Stimulated activated CD4-positive, alpha-beta T cell treated with anti-CD3 and anti-CD28 coated beads, Interleukin-2, amount 100 ng/mL, for 24 hours (primary cell): ENCODE measurements at places on chromosomes 2 and 18.

DNA sequence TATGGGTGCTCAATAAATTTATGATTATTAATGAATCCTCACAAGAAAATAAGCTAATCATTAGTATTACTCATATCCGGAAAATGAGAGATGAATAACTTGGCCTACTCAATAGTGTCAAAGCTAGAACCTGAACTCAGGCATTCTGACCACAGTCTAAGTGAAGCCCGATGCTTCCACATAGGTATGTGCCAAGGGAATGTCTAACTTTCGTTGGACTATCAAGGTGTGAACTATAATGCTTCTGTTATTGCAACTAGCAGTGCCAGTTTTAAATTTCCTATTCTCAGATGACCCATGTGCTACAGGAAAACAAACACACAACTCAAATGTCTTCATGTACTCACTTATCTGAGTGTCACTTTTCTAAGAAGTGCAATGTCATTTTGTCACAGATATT is 1.8 kb downstream of the BARD1 start:
- no peak for DNase-seq

- no peak for DNase-seq
These were observed 44.3 kb upstream of the TCF7L1 start for GRCh38 chr2:85088921-85089320.

- DNase-seq = no peak
These were observed 48.2 kb downstream of the PLA2R1 start for GRCh38 chr2:160014227-160014626.

- no peak for DNase-seq
These were observed 28.0 kb downstream of the INO80C start for GRCh38 chr18:35469725-35470124.

GRCh38 chr2:195560209-195560895 is 96.7 kb upstream of the SLC39A10 start:
- no peak for DNase-seq

GRCh38 chr2:5969303-5969702 is 277.1 kb downstream of the SOX11 start:
- no peak for DNase-seq

GRCh38 chr2:207291625-207292252 is 126.0 kb upstream of the KLF7 start:
- no peak for DNase-seq

DNA sequence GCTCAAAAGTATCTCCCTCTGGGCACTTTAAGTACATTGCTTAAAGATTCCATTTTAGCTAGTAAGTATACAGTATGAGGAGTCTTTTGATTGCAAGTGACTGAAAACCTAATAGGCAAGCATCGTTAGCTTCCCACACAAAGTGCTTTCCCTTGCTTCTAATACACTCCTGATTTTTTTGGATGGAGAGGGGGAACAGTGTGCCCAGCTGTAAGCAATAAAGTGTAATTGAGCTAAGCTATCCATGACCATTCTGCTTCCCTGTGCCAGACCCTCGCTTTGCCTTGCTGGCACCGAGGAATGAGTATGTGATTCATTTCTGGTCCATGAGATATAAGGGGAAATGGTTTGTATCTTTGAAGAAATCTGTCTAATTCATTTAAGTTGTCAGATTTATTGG is 3.8 kb upstream of the ZNF24 start:
- no peak for DNase-seq

DNA sequence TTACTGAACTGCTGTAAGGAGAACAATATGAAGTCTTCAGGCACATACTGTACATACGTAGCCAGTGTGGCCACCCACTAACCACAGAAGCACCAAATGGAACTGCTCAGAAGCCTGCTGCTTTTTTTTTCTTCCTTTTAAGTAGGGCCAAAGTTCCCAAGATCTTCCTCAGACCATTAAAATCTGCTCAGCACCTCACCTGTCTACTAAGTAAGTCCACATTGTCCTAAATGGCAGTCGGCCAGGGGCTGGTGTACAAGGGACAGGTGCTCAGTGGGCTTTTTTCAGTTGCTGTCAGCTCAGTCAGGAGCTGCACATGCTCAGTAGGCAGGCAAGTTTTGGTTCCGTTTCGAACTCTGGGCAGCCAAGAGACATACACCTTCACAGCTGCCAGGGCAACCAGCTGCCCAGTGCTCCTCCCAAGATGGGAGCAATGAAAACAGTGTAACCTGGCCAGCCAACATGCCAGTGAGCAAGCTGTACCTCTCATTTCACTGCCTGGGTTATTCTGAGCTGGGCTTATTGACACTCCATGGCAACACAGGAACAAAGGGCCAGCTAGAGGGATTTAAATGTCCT is 86.1 kb downstream of the ACVR1 start:
- DNase-seq = no peak

- DNase-seq = no peak
These were observed 65.2 kb upstream of the RNF152 start for GRCh38 chr18:61957801-61958516.

DNA sequence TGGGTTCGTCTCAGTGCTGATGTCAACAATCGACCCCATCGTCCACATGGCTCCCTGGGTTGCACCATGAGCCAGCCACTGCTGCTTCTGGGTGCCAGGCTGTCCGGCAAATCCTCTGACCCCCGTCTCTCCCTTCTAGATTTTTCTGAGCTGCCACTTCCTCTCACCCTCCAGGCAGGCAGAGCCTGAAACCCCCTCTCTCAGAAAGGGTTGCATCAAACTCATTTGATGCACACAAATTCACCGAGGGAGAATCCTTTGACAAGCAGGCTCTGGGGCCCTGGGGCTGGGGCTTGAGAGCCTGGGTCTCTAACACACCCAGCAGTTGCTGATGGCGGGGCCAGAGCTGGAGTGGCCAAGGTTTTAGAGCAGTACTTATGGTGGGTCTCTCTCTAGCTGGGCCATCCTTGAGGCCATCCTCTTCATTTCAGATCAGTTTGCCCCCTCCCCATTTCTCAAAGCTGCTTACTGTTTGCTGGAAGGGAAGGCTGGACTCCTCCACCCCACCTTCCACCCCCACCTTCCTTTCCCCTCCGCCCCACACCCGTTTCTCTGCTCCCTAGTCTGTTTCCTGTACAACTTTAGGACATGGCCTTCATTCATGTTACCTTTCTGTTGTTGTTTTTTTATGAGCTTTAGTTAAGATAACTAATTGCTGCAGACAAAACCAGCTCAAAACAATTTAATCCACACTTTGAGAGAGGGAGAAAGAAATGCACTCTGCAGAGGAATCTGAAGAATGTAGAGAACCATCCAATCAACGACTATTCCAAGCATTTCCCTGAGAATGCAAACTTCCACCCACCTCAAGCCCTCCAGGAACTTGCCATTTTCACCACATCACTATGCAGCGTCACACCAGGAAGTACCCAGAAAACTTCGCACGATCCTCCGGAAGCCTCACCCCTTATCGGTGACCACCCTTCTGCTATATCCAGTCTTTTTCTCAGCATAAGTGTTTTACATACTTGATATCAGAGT is 69.5 kb downstream of the ARL4C start:
- no peak for DNase-seq

DNA sequence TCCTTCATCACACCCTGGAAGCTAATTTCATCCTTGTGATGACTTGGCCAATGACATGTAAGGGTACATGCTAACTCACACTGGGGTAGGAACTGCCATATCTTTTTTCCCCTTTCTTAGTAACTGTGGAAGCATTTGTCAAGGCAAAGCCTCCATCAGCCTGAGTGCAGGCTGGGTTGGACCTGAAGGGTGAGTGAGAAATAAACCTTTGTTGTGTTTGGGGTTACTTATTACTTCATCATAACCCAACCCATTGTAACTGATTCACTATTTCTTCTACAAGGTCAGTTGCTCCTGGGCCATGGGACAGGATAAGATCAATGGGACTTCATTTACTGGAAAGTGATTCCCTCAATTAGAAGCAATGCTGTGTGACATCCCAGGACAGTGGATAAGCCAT is 108.4 kb downstream of the COL6A3 start:
- no peak for DNase-seq

GRCh38 chr2:218419630-218420216 is 800 bp downstream of the VIL1 start:
- DNase-seq = no peak

DNA sequence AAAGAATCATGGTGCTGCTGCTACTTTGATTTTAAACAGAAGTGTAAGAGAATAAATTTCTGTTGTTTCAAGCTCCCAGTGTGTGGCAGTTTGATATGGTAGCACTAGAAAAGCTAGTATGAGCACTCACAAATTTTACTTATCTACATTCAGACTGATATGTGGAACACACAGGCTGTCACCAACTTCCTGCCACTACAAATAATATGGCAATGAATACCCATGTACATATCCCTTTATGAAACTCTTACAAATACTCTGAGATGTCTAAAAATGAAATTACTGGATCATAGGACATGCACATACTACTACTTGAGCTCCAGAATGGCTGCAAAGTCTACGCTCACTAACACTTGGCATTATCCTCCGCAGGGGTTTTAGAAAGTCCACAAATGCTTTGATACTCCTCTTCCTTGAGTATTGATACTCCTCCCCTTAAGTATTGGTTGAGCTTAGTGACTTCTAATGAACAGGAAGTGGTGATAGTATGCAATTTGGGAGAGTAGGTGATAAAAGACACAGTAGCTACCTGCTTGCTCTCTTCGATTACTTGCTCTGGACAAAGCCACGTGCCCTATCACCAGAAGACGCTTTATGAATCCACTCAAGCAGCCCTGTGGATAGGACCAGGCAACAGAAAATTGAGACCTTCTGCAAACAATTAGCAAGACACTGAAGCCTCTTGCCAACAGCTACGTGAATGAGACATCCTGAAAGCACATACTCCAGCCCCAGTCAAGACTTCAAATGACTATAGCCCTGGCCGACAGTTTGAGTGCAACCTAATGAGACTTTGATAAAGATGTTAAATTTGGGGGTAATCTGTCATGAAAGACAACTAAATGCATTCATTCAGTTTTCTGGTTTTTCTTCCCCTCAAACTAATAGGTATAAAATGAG is 35.4 kb downstream of the FBXO11 start:
- DNase-seq = no peak

DNA sequence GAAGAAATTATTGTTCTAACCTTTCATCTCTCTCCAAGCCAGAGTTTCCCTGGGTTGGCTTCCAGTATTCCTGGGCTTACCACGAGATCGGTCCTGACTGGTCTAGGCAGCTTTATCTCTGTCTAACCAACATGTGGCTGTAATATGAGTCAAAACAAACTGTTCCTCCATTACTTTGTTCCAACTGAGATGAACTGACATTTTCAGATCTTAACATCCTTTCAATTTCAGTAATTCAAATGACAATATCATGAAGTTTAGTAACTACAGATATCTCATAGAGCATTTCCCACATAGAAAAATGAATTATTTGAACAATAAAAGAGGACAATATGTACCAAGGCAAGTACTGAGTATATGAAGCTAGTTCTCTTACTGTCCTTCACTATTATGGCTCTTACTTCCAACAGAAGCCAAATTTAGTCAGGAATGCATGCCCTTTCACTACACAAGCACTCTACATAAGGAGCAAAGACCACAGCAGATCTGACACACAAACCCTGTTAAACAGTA is 15.5 kb downstream of the SLC25A12 start:
- no peak for DNase-seq

DNA sequence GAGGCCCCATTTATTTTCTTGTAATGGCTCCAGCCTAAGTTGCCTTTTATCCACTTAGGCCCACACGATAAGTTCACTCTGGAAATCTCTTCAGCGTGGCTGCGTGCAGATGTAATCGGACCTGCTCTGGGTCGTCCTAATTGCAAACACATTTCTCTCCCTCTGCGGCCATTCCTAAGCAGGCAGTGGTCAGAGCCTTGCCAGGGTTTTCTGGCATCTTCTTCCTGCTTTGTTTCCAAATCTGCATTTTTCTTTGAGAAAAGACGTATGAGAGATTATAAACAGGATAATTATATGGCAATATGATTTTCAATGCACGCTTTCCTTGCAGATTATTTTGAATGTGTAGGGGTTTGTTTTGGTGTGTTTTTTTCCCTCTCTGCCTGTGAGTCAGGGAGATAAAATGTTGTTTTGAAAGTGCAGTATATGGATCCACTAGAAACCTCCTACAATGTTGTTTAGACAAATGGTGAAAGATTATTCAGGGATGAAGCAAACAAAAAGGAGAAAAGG is 239.4 kb upstream of the TANK start:
- no peak for DNase-seq

DNA sequence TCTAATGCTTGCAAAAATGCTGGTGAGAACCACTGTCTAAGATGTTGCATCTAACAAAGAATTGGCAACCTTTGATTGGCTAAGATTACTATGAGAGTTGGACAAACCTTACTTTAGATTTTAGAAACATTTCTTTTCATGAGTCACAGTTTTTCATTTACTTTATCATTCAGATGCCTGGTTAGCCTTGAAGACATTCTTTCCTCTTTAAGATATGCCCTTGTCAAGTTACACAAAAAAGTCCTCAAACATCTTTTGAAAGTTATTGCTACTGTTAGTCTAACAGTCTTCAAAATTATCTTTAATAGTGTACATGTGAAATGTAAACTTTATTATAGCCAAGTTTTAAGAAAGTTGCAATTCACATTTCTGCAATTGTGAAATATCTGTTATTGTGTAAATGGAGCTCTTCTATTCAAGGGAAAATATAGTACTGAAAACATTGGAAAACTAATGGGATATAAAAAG is 276.3 kb downstream of the RND3 start:
- no peak for DNase-seq

GRCh38 chr2:163397451-163397850 is 338.4 kb downstream of the FIGN start:
- no peak for DNase-seq

- DNase-seq = no peak
These were observed 8.5 kb upstream of the RMDN2 start for GRCh38 chr2:37916512-37917082.

DNA sequence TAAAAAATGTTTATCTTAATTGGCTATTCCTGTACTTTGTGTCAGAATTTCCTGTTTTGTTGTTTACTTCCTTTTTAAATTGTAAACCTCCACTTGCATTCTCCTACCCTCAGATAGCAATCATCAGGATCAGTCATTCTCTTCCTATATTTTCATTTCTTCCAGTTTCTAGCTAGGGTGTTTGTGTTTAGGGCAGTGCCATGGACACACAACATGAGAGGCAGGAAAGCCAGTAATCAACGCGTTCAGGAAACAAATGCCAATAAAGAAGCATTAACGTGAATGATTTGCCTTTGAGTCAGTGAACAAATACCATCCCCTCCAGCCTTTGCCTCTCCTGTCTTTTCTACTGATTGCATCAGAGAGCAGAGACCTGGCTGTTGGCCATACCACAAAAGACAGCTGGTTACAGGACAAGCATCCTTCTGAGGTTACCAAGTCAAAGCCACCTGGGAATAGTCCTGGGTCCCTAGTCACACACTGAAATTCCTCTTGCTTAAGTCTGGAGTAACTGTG is 56.7 kb upstream of the FHL2 start:
- DNase-seq = no peak

DNA sequence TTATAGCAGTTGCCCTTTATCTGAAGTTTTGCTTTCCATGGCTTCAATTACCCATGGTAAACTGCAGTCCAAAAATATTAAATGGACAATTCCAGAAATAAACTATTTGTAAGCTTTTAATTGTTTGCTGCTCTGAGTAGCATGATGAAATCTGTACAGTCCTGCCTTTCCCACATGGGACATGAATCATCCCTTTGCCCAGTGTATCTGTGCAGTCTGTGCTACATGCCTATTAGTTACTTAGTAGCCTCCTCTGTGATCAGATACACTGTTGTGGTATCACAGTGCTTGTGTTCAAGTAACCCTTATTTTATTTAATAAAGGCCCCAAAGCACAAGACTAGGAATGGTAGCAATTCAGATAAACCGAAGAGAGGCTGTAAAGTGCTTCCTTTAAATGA is 810.6 kb upstream of the PIK3C3 start:
- DNase-seq = no peak
